ENCODE measurements at places on chromosomes 3 and 15.

DNA sequence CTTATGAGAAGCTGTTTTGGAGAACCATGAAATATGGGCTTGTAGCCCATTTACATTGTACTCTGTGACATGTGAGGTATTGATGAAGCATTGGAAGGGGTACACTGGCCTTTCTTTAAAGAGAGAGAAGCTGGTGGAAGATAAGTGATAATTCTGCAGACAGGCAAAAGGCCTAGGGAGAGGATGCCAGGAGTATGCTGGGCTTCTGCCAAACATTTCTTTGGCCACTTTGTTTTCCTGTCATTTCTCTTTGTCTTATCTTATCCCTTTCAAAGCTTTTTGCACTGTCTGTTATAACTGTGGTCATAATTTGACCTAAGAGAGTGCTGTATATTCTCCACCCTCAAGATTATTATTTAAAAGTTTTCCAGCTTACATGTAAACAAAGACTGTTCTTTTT, 109.6 kb upstream of the SEMA6D start:
- no peak for DNase-seq

DNA sequence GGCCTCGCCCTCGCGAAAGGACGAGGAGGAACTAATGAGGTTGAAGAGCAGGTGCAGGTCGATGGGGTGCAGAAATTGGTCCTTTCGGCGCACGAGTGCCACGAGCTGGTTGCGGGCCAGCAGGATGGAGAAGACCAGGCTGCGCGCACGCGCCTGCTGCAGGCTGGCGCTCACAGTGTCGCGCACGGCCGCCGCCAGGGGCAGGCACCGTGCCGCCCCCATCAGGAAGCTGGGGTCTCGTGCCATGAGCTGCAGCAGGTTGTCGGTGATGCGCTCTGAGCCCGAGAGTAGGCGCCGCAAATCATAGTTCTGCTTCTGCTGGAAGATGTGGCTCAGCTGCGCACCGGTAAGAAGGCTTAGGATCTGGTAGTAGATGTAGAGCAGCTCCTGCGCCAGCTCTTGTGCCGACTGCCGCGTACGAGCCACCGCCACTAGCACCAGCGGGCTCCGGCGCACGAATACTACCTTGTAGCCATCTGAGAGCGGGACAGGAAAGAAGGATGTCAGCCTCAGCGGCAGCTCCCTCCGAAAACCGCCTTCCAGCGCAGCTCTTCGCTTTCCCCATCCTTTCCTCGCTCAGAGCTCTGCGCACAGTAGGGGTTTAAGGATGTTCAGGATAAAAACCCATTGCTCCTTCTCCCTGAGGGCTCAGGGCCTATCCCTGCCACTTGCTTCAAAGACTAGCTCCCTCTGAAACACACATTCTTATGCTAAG, 6.9 kb upstream of the MST1R start:
- no peak for DNase-seq

DNA sequence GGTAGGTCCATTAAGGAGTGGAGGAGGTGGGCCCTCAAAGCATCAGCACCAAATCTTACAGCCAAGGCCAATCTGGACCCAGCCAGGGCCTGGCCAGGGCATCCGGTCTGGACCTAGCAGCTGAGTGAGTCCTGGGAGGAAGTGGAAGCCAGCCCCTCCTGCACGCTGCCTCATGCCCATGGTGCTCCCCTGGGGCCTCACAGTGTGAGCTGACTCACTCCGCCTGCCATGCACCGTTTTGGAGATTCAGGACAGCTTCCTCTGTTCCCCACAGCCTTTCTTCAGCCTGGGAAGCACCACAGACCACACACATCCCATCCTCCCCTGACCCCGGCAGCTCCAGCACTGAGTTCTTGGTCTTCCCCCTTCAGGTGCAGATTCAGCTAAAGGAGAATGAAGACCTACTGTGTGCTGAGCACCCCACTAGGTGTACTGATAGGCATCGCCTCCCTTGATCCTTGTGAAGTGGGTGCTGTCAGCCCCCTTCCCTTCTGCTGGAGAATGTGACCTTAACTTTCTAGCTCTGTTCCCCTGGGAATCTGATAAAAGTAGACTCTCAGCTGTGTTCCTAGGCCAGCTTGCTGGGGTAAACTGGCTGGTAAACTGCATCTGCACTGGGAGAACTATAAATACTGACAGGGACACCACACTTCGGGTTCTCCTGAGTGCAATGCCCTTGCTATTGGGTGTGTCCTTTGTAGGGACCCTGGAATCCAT, 36.8 kb upstream of the SEC13 start:
- no peak for DNase-seq

DNA sequence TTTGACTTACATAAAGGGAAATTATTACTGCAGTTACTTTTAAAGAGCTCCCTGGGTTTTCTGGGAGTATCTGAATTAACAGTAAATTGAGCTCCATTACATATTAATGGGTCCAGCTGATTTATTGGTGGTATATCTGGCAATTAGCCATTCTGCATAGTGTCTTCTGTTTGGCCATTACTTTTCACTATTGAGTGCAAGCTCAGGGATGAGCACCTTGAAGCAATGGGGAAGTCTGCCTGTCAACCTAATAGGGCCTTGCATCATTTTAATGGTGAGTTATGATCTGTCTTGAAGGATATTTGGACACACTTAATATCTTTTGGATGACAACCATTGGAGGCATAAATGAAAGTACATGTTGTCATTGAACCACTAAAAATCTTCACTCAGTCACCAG, 73.8 kb downstream of the MFSD1 start:
- no peak for DNase-seq

All from effector memory CD4-positive, alpha-beta T cell (primary cell).